Camera-type eye (tissue), 1 donor: ENCODE measurements at places on chromosomes 7 and 10. TPM values are rescaled to one million over a fixed set of nuclear protein-coding genes. Genes with fewer than 3 reads are reported as not detected.

Gene TACR2
- not detected for total RNA-seq

Gene CAMK2B
- total RNA-seq = 39.1 TPM

Gene DOCK4
- 85.9 TPM for total RNA-seq

Gene KCND2
- total RNA-seq = 14.5 TPM

Gene DEPP1
- total RNA-seq = 40.9 TPM

Gene C10orf143
- 0.71 TPM for total RNA-seq

Gene AGAP9
- 3.0 TPM for total RNA-seq

Gene CLDN4
- total RNA-seq = 15.8 TPM

Gene COBL
- 22.3 TPM for total RNA-seq

Gene PNLIPRP3
- not detected for total RNA-seq

Gene ALOX5
- 8.1 TPM for total RNA-seq

Gene CUX1
- total RNA-seq = 115 TPM

Gene TUBB8
- total RNA-seq = not detected

Gene EPC1
- 148 TPM for total RNA-seq

Gene CTAGE8
- 1.0 TPM for total RNA-seq

Gene FAM241B
- total RNA-seq = 5.1 TPM

Gene CPED1
- total RNA-seq = 82.0 TPM

Gene WNT2
- 2.6 TPM for total RNA-seq

Gene ASB15
- not detected for total RNA-seq

Gene TWIST1
- 24.9 TPM for total RNA-seq

Gene CCL24
- total RNA-seq = not detected

Gene CPXM2
- total RNA-seq = 27.7 TPM

Gene RHEB
- total RNA-seq = 87.1 TPM

Gene KIF11
- 14.8 TPM for total RNA-seq

Gene ECHDC3
- total RNA-seq = 15.7 TPM

Gene LIPN
- not detected for total RNA-seq

Gene CFTR
- total RNA-seq = 2.5 TPM

Gene FAM107B
- total RNA-seq = 122 TPM

Gene SUN3
- not detected for total RNA-seq

Gene FAM25C
- not detected for total RNA-seq

Gene ABCC2
- 3.4 TPM for total RNA-seq

Gene TMEM176A
- total RNA-seq = 15.6 TPM

Gene PLXNA4
- 17.5 TPM for total RNA-seq
